ENCODE measurements at places on chromosomes 7 and 10.

DNA sequence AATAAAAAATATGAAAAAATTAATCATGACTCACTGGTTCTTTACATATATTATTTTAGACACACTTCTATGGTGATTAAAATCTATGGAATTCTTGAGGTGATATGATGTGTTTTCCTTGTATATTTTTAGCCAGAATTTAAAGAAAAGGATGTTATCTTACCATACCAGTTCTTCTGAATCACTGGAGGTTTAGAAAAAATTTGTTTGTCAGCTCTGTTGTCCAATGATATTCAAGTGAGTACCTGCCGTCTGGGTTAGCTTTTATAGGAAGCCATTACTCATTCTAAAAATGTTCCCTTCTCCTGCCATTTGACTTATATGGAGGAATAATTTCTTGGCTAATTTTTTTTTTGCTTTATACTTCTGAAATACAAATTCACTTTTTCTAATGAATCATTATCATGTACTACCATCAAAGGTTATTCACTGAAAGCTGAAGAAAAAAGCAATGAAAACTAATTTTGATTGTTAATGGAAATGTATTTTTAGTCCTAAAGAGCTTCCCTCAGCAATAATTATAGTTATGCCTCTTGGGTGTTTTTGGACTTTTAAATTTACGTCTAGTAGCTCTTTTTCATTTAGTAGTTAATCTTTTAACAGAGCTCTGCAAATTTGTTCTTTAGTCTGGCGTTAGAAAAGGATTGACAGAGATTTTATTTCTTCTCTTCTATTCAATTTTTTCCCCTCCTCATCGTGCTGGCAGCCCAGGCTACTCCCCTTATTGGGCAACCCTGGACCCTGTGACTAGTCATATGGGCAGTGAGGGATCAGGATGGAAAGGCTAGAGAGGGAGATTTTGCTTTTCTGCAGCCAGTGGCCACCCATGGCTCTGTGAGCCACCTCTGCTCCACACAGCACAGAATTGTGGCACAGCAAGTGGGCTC lies 434.2 kb downstream of the LRMDA start:
- DNase-seq, result no peak

- DNase-seq, result no peak
Measured at GRCh38 chr7:116511552-116512519, 12.3 kb downstream of the CAV2 start.

DNA sequence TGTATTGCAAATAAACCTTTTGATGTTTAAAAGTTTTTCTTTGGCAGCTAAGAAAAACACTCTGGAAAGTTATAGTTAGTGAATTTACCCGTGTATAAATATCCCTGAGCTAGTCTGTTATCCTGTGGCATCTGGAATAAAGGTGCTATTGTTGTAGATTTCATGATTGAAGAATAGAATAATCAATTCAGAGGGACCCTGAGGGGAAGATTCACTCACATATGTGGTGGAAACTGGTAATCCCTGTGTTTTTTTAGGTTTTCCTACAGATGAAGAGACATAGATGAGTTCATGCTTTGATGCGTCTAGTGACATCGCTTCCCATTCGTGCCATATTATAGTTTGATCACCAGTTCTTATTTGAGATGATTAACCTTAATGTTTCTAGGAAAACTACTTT lies 164.6 kb downstream of the TWIST1 start:
- no peak for DNase-seq

- no peak for DNase-seq
Measured at GRCh38 chr7:145729691-145730090, 386.9 kb upstream of the CNTNAP2 start.

- DNase-seq, result no peak
Measured at GRCh38 chr7:78794101-78794500, 659.4 kb downstream of the MAGI2 start.

DNA sequence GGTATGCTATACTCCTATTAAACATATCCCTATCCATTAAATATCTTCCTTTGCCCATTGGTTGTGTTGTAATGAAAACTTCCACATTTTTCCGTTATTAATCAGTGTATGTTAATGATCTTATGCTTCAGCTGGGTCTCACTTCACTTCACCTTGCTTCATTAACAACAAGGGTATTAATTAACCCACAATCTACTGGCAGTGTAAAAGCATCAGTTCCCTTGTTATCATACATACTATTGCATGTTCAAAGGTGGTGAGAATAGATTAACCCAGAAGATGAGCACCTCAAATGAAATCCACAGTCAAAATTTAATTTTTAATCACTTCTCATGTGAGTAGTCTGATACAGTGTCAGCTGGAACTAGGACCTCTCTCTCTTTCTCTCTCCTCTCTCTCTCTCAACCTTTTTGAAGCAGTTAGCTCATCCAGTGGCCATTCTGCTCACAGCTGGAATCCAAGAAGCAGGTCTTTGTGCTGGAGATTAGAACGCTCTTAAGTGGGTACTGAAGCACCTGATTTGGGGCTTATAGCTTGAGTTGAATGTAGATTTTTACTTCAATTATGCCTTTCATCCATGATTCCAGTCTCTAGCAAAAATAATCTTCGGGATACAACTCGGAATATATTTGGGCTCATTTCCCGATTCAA lies 172.3 kb downstream of the RAPGEF5 start:
- no peak for DNase-seq

DNA sequence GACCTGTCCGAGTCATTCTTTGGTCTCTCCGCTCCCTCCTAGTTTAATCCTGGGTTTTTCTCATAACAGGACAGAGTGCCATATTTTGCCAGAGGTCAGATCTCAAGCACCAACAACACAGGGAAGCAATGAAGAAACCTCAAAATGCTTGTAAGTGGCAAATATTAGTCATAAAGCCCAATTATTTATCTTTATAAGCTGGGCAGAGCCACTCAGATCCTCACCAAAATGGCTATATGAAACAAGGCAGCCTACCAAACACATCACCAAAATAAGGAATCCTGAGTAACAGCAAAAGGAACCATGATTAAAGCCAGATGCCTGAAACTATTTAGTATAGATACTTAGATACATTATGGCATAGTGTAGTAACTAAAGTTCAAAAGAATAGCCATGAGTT lies 4.7 kb downstream of the ECD start:
- DNase-seq, result no peak

DNA sequence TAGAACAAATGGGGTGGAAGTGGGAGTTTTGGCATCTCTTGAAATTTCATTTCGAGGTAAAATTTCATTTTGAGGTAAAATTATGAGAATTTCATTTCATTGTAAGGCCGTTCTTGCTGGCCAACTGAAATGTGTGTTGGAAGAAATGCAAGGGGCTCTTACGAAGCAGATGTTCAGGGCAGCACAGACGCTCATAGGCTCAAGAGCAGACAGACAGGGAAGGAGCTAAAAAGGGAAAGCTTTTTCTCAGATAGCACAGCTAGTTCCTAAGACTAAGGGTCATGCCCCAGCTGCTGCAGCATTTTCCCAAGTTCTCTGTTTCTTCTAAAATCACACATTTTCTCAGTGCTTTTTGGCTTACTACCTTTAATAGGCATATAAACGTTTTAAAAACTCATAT lies 65.1 kb upstream of the SFMBT2 start:
- no peak for DNase-seq

- DNase-seq, result peak; percentile 58
Measured at GRCh38 chr7:75966190-75966961, 28.0 kb downstream of the TMEM120A start.

DNA sequence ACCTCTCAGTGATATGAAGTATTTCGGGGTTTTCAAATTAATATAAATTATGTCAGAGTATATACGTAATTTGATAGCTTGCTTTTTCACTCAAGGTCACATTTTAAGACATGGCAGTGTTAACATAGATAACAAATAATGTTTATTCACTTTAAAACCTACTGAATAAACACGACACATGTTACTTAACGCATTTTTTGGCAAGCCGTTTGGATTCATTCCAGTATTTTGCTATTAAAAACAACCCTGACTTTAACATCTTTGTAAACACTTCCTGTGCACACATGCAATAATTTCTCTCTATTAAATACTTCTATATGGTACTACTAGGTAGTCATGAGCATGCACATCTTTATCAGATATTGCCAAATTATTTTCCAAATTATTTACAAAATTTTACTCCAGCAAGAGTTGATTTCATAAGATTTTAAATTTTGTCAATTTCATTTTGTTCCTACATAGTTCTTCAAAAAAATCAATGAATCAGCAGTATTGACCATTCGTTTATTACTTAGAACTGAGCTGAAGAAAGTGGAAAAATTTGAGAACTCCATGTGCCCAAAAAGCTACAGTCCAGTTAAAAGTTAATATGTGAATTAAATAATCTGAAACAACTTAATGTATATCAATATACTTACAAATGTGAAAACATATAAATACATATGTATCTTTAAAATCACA lies 26.8 kb upstream of the THSD7A start:
- no peak for DNase-seq

GRCh38 chr7:123974326-123974908 lies 49.4 kb downstream of the SPAM1 start:
- DNase-seq, result no peak

DNA sequence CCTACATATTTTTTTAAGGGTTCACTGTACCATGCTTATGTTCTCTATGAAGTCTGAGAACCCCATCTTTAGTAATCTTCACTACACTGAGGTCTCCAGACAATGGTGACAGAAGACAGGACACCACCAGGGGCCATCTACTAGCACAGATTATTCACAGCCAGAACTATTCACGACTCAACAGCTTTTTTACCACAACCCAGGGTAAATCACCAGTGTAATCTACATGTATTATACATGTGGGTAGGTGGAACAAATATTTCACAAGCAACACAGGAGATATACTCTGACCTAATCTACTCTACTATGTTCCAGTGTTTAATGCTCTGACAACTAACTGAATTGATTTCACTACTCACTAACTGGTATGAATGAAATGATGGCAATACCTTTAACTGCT lies 136.1 kb downstream of the ELMO1 start:
- DNase-seq, result no peak

- DNase-seq, result no peak
Measured at GRCh38 chr7:117347480-117347879, 24.6 kb upstream of the WNT2 start.

DNA sequence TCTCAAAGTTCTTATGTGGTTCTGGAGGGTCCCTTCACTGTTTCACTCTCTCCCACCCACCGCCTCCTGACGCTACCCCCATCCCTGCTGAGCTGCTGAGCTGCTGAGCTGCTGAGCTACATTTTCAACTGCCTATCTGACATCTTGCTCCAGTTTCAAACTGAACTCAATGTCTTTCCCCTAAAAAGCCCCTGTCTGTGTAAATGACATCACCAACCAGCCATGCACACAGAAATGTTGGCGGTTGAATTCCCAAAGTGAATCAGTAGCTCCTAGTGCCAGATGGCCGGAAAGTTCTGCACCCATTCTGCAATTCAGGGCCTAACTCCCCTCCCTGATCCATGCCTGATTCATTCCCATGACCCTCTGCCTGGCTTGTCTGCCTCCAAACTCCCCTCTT lies 71.2 kb downstream of the WNT2 start:
- DNase-seq, result peak; percentile 69

DNA sequence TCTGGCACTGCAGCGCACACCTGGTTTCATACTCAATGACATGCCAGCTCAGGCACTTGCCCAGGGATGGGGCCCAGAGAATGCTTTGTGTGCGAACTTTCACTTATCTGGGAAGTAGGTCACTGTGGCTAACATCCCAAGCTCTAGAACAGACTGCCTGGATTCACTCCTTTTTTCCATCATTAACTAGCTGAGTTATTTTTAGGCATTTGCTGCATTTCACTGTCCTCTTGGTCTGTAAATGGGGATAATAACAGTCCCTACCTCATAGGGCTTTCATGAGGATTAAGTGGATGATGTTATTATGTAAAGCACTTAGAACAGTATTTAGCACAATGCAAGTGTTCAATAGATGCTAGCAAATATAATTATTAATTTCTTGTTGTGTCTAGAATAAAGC lies 98.7 kb upstream of the DOCK1 start:
- no peak for DNase-seq

All from GM04504 (cell line).